Brain (organoid and tissue), 16 donors: ENCODE measurements at places on chromosomes 1 and 21.

GRCh38 chr1:36204347-36204909 lies 19.8 kb upstream of the THRAP3 start:
- DNase-seq = peak; percentile 41

DNA sequence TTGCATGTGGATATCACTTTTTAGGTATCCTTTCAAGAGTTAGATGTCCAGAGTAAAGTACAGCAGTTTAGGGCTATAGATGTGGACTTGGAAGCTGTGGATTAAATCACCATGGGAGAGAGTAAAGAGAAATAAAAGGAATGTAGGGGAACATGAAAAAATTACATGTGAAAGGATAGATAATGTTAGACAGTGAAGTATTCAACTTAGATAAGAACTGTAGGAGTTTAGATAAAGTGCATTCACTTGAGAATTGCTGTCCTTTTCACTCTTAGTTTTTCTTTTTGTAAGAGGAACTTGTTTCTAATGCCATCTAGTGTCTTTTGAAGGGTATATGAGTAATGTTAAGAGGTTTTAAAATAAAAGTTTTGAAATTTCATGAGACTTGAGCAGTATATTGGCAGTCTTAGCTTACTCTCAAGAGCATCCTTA lies 40.1 kb downstream of the MAST2 start:
- no peak for DNase-seq

GRCh38 chr1:19208710-19209438 lies 1.2 kb downstream of the UBR4 start:
- DNase-seq = no peak

DNA sequence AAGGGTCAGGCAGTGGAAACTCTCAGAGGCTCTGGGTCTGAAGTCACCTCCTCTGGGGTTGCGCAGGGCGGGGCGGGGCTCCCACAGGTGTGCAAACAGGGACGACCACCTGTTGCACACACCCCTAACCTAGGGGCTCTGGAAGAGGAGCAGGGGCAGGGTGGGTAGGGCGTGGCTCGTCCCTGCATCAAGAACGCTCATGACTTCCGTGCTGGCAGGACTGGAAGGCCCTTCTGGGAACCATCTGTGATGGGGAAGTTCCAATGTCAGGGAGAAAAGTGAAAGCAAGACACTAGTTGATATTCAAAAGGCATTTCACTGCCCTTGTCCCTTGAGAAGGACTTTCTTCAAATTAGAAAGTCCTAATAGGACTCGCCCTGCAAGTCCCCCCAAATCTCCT lies 22.1 kb upstream of the CLSTN1 start:
- DNase-seq = no peak

DNA sequence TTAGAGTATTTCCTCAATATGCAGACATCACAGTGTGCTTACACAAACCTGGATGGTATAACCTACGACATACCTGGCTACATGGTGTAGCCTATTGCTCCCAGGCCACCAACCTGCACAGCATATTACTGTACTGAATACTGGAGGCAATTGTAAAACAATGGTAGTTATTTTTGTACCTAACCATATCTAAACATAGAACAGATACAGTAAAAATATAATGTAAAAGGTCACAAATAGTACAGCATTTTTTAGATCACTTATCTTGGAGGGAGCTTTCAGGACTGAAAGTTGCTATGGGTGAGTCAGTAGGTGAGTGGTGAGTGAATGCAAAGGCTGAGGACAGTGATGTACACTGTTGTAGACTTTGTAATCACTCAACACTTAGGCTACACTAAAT lies 492.3 kb downstream of the MRPL39 start:
- DNase-seq = no peak
